ENCODE measurements at places on chromosomes 1 and 21. TPM values are rescaled to one million over a fixed set of nuclear protein-coding genes. Genes with fewer than 3 reads are reported as not detected.

GRCh38 chr1:197683895-197684553 lies 91.3 kb downstream of the DENND1B start:
- no peak for DNase-seq

GRCh38 chr21:33021667-33022066 lies 4.1 kb upstream of the OLIG2 start:
- no peak for DNase-seq

- DNase-seq, result peak; percentile 41
Measured at GRCh38 chr21:42071146-42071737, at the start of gene UMODL1. Gene UMODL1 (plus strand): TSS chr21:42071317. CDS start chr21:42071317, 0 bp downstream.

GRCh38 chr1:228845101-228845500 lies 109.8 kb downstream of the RHOU start:
- no peak for DNase-seq

- DNase-seq, result no peak
Measured at GRCh38 chr1:168621356-168621755, 45.0 kb downstream of the XCL1 start.

DNA sequence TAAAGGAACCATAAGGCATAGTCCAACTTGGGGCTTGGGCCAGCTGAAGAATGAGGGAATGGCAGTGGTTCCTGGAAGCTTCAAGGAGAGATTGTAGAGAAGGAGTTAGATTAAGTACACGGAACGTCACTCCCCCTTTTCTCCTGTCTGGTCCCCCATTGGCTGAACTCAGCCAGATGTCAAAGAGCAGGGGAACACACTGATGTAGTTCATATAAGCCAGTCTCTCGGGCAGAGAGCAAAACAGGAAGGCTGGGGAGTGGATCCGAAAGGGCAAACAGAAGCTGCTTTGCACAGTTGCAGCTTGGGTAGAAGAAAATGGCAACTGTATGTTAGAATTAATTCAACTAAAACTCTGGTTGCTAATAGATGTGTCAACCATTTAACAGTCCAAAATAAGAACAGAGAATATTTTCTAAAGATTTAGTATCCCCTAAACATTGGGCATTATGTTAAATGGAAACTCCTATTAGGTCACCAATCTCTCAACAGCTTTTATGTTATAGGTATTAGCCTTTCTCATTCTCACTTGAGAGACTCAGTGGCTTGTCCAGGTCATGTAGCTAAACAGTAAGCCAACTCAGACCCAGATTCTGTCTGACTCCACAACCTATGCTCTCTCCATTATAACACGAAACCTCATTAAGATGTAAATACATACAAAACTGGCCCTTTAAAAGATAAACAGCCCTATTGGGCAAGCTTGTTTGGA lies 600.7 kb upstream of the USP24 start:
- no peak for DNase-seq

DNA sequence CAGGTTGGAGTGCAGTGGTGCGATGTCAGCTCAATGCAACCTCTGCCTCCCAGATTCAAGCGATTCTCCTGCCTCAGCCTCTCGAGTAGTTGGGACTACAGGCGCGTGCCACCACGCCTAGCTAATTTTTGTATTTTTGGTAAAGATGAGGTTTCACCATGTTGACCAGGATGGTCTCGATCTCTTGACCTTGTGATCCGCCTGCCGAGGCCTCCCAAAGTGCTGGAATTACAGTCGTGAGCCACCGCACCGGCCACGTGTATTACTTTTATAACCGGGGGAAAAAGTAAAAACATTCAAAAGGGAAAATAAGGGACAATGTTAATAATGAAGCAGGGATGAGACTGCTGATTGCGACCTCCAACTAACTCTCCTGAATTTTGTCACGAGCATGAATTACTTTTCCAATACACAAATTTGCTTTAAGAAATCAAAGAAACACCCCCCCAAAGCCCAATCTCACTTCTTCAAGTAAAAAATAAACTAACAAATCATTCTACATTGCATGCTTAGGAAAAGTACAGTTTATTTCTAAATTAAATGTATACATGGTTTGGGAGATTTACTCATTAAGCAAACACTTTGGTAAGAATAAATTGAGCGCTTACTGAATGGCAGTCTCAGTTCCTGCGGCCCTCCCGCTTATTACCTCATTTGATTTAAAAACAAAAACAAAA lies 521 bp upstream of the ZBED6 start:
- DNase-seq, result no peak

DNA sequence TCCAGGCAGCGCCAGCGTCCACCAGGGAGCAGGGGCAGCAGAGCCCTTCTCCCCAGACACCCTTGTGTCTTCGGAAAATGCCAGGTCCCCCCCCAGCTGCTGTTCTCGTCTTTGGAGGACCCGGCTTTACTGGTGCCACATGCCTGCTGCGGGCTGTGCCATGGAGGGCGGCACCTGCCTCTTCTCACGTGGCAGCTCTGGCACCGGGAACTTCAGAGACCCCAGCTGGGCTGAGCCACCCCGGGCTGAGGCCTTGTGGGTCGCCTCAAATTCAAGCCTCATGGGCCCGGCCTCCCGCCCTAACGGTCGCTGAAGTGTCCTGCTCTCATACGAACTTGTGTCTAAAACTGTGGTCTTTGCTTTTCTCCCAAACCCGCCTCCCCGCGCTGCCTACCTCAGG lies 27.0 kb upstream of the C1orf159 start:
- no peak for DNase-seq

DNA sequence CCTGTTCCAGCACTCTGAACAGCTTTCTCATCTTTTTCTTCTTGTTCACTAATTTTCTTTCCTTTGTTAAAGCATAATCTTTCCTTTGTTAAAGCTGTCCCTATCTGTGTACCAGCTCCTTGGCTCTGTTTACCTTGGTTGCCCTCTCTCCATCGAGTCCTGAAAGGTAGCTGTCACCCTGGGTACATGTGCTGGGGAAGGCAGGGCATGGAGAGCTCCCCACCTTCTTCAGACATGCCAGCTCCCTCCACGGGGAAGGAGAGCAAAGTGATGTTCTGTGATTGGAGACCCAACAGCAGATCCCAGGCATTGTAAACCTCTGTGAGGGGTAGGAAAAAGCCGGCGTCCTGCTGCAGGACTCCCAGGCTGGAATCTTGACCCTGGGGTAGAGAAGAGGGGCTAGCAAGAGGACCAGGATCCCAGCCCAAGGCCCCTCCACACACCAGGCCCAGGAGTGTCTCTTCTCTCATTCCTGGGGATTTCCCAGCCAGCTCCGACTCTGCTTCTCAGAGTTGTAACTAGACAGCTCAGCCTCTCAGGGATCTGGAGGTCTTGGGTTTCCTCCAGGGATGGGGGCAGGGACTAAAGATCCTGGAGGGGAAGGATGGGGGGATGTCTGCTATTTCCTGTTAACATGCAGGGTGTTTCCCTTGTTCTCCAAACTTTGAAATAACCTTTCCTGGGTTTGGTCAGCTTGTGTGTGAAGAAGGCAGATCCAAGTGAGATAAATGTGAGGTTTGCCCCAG lies 34.4 kb downstream of the TMCC2 start:
- no peak for DNase-seq

PWP2 gene
- 5.6 TPM for polyA plus RNA-seq

AADACL4 gene
- polyA plus RNA-seq, result not detected

APCS gene
- polyA plus RNA-seq, result 4.0 TPM

RHCE gene
- polyA plus RNA-seq, result 0.23 TPM

GPR37L1 gene
- polyA plus RNA-seq, result 0.02 TPM

Data from pancreas (tissue), 10 donors.